Lung (tissue), 17 donors: ENCODE measurements at places on chromosomes 7 and 10. TPM values are rescaled to one million over a fixed set of nuclear protein-coding genes. Genes with fewer than 3 reads are reported as not detected.

CRTAC1 gene
- total RNA-seq: 82.4 TPM

TRPV5 gene
- not detected for total RNA-seq

DNAJC2 gene
- total RNA-seq: 18.4 TPM

DNA sequence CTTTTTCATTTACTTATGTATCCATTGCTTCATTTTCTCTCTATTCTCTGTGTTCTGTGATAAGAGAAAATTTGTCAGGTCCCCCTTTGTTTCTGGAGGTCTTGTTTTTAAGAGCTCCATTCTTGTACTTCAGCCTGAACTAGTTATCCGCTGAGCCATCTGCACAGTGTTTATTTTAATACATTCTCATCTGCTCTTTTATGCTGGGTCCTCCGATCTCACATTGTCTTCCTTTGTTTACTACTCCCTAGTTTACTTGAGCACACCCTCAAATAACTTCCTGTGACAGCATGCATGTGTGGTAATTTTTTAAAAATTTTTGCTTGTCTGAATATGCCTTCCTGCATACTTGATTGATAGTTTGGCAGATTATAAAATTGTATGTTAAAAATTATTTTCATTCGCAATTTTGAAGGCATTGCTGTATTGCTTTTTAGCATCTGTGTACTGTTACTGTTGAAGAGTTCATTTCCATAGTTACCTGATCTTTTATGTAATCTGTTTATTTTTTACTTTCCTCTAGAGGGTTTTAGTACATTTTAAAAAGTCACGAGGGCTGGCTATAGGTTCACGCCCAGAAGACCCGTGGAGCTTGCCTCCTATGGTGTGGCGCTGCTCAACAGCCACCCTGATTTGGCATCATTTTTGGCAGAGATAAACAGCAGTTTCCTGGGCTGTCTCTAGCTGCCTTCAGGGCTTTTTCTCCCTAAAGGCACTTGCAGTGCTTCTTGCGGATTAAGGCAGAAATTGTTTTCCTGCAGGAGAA, 31.9 kb downstream of the RSBN1L start:
- no peaks in the 10 kb centered on the region for H3K27me3 ChIP-seq
- no peak overlapping the region for H3K27ac ChIP-seq
- no peak overlapping the region for H3K4me3 ChIP-seq

GRCh38 chr7:140902303-140902953, 22.3 kb downstream of the BRAF start:
- H3K27me3 ChIP-seq: no peaks in the 10 kb centered on the region
- H3K27ac ChIP-seq: no peak overlapping the region
- no peaks in the 10 kb centered on the region for H3K36me3 ChIP-seq
- no peaks in the 10 kb centered on the region for H3K4me1 ChIP-seq
- no peak overlapping the region for H3K4me3 ChIP-seq

DNA sequence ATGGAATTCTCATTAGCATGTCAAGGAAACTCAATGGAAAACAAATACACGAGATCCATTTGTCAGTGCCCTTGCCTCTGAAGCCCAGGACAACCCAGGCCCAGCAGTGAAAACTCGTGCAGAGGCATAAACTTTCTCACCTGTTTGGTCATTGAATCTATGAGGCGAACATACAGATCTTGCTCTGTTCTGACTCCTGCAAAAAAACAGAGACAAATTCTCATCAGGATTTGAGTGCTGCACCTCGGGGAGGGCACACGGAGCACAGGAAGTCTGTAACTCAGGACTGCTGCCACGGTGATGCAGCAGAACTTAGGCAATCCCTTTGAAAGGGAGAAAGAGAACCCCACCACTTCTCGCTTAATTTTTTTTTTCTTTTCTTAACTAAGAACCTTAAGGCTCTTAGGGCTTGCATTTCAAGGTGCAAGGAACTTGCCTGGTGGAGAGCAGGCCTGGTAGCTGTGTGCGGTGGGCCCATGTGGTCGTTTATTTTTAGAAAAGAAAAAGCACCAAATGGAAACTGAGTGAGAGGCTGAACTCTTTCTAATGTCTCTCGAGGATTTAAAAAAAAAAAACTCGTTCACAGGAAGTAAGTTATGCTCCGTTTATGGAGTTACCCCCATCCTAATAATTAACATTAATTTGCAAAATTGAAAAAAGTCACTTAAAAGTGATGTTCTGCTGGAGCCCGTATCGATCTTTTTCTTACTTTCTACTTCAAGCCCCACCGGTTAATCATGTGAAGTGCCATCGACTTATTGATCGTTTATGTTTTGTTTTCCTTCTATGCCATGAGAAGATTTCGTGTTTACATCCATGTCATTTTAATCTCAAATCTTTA, 1.8 kb downstream of the EBF3 start:
- no peak overlapping the region for H3K27ac ChIP-seq
- peaks cover 70% of the 10 kb centered on the region for H3K27me3 ChIP-seq
- no peaks in the 10 kb centered on the region for H3K36me3 ChIP-seq
- H3K4me3 ChIP-seq: no peak overlapping the region
